ENCODE measurements at places on chromosomes 5 and 9.

DNA sequence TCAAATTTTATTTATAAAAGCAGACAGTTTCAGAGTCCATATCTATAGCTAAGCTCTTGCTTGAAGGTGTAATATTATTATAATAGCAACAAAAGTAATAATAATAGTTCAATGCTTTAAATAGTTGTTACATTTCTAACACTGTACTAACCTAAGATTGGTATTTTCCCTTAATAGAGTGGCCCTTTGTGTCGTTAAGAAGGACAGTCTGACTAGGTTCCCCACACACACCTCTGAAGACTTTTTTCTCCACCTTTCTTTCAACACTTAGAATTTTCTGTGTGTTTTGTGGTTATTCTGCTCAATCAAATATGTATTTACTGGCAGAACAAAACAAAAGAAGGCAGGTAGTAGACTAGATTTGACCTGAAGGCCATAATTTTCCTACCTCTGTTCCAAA lies 223.2 kb upstream of the ACO1 start:
- no peak for DNase-seq

DNA sequence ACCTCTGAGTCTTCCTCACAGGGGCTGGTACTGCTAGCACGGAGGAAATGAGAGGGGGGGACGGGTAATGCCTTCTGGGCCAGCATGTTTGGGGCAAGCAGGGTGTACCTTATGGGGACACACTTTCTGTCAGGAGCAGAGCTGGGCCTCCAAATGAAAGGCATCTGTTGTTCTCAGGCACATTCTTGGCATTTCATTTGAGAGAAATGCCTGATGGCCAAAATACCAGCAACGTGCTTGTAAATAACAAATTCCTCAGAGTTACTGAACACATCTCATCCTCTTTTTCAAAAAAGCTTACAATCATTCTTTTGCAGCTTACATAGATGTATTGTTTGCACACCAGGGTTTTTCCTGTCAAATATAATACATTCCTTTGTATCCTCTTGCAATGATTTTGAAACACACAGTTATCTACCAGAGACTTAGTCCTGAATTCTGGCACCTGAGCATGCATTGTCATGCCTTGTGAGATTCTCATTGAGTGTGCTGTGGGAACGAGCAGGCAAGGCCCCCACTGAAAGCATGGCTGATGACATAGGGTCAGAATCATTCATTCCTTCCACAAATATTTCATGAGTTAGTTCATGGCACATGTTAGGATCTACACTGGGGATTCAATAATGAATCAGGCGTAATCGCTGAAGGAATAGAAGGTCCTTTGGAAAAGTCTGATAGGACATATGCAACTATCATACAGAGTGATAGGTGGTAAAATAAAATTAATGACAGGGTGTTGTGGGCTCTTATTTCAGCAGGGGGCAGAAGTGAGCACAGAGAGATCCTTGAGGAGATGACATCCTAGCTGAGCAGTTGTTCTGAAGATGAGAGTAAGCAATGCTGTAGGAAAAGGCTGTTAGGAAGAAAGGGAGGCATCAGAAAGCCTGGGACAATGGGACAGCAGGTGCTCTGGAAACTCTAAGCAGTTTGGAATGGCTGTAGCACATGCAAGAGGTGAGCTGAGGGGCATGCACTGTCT lies 260.9 kb upstream of the TUT7 start:
- peak; percentile 20 for DNase-seq

- no peak for DNase-seq
Observed at GRCh38 chr5:10695759-10696543, 65.1 kb downstream of the DAP start.

DNA sequence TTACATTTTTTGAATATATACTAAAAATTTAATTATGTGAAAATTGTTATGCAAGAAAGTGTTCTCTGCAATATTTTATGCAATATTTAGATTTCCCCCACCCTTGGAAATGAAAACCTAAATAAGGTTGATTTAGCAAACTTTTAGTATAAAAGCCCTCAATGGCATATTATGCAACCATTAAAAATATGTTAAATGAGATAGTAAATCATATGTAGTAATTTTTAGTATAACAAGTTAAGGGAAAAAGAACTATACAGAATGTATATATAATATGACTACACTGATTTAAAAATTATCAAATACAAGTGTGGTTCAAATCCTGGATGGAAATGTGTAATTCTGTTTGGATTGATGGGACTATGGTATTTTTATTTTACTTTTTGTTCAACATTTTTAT lies 116.9 kb upstream of the MEF2C start:
- no peak for DNase-seq

GRCh38 chr5:173659423-173659822 lies 43.0 kb upstream of the BOD1 start:
- no peak for DNase-seq
